ENCODE measurements at places on chromosomes 11 and 22. TPM values are rescaled to one million over a fixed set of nuclear protein-coding genes. Genes with fewer than 3 reads are reported as not detected.

DNA sequence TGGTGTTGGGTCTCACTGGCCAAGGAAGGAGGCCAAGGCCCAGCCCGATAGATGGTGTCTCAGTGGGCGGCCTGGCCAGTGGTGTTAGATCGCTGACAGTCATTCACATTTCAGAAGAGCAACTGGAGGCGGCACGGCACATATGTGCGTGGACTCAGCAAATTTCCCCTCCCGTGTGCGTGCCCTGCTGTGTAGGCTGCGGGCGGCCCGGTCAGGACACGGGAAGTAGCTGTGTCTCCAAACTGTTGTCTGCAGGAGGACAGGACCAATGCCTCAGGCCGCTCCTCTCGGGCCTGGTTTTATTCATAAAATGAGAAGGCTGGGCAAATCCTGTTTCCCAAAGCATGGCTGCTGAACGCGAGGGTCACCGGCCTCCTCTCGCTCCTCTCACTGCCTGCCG, 711.7 kb downstream of the BRD1 start:
- no peak for DNase-seq

DNA sequence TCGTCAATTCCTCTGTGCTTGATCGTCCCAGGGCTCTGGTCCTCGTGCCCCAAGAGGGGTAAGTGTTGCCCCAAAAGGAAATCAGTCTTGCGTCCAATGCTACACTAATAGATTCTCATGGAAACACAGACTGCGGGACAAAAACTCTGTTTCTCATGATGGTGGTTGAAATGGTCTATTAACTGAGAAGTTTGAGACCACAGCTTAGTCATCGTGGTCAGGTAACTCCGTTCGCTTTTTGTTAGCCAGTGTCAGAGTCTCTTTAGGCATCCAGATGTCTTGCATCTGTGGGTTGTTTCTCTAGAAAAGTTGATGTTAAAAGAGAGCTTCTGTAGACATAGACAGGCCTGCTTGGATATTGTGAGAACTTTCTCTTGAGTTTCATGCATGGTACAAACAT, 104.6 kb upstream of the SORL1-AS1 start:
- no peak for DNase-seq

- DNase-seq: no peak
These were observed 619.4 kb upstream of the KIRREL3 start for GRCh38 chr11:127619946-127620345.

Gene SNX32
- total RNA-seq: 0.37 TPM

Gene C22orf23
- total RNA-seq: 0.16 TPM

GRCh38 chr11:99535406-99535805, 514.7 kb downstream of the CNTN5 start:
- DNase-seq: no peak

GRCh38 chr22:17980015-17980590, 44.3 kb downstream of the MICAL3 start:
- DNase-seq: no peak

DNA sequence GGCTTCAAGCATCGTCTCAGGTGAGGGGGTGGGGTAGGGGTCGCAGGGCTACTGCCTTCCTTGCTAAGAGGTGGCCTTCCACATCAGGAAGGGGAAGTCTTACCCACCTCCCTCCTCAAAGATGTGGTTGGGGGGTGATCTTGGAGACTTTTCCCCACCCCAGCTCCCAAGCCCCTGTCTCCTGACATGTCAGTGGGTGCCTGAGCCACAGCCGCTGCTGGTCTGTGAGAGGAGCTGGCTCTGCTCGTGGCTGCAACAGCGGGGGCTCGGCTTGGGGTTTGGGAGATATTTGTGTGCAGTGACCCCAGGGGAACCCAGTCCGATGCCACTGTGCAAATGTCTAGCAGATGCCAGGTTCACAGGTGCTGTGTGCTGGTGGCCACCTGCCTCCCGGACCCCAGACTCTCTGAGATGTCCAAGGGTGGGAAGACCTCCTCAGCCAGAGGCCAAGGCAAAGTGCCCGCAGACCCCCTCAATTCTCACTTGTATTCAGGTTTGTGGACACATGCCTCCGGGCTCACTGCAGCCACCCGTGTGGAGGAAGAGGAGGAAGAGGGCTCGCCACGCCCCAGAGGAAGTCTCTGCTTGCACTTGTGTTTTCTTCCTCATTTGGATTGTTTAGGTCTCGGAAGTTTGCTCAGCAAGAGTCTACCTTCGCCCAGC, 1.9 kb downstream of the KCNQ1 start:
- peak; percentile 26 for DNase-seq

GRCh38 chr11:116842909-116843308, 5.5 kb upstream of the APOA1 start:
- DNase-seq: no peak

- peak; percentile 38 for DNase-seq
These were observed 23.9 kb downstream of the RTN4RL2 start for GRCh38 chr11:57484141-57484710.
